Stimulated activated CD8-positive, alpha-beta memory T cell treated with anti-CD3 and anti-CD28 coated beads, Interleukin-2, amount 100 ng/mL, for 48 hours (primary cell): ENCODE measurements at places on chromosomes 16 and 17.
A peak's percentile ranks its signal among the peaks of the same experiment; 100 is the strongest.

DNA sequence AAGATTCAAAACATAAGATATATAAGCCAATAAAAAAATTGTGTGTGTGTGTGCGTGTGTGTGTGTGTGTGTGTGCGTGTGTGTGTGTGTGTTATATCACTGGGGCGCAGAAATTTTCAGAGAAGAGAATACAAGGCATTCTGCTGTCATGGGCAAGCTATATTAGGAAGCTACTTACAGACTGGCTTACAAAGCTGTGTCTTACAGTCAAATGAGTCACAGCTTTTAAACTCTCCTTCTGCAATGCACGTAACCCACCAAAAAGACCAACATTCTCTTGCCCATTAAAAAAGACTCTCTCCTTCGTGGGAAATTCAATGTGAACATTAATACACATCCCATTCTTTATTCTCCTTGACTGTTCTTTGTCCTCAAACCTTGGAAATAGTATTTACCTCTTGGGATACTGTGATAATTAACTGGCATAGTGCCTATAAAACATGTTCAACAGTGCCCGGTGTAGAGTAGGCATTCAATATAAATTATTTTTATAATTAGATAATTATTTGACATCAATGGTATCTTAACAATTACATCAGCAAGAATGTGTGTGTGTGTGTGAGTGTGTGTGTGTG lies 860.4 kb upstream of the SOX9 start:
- DNase-seq = no peak

DNA sequence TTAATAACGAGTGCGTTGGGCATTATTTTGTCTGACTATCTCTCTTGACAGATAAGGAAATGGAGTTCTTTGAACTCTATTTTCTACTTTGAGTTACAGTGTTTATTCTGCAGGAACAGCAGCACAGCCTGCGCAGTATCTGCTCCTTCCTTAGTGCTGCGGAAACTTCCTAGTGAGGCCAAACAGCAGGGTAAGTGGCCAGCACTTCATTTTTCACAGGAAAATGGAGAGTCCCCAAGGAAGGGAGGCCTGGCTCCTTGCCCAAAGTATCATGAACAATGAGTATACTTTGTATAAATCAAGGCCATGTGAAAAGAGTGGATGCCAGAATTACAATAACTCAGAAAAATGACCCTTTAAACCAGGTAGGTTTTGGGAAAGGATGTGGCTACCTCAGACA lies 140.6 kb downstream of the VPS53 start:
- DNase-seq = no peak

- no peak for DNase-seq
Measured at GRCh38 chr16:68526143-68526781, 12.8 kb upstream of the ZFP90 start.

DNA sequence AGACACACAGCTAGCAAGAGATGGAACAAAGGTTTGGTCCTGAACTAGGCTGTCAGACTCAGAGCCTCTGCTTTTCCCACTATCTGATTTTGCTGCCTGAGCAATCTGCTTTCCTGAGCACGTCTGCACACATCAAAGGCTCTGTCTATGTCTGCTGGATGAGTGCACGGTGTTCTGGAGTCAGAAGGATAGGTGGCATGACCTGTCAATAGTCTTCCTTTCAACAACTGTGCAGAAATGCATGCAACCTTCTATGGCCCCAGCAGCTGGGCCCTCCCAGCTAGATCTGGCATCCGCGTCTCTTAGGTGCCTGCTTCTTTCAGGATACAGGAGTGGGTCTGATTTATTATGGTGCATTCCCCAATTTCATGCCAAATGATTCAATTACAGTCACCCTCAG lies 138.3 kb downstream of the UTP18 start:
- no peak for DNase-seq

GRCh38 chr17:27081002-27081638 lies 212.8 kb upstream of the WSB1 start:
- DNase-seq = no peak

DNA sequence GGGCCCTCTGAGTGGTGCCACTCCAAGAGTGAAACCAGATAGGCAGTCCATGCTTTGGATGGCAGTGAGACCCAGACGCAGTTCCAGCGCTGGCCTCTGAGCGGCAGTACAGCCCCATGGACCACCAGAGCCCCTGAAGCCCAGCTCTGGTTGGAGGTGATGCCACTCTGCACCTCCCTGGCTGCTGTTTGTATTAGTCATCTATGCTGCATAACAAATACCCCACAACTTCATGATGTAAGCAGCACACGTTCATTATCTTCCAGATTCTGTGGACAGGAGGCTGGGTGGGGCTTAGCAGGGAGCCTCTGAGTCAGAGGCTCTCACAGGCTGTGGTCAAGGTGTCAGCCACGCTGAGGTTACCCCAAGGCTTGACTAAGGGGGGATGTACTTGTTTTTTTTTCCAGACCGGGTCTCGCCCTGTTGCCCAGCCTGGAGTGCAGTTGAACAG lies 5.1 kb upstream of the NME4 start:
- peak; percentile 85 for DNase-seq

DNA sequence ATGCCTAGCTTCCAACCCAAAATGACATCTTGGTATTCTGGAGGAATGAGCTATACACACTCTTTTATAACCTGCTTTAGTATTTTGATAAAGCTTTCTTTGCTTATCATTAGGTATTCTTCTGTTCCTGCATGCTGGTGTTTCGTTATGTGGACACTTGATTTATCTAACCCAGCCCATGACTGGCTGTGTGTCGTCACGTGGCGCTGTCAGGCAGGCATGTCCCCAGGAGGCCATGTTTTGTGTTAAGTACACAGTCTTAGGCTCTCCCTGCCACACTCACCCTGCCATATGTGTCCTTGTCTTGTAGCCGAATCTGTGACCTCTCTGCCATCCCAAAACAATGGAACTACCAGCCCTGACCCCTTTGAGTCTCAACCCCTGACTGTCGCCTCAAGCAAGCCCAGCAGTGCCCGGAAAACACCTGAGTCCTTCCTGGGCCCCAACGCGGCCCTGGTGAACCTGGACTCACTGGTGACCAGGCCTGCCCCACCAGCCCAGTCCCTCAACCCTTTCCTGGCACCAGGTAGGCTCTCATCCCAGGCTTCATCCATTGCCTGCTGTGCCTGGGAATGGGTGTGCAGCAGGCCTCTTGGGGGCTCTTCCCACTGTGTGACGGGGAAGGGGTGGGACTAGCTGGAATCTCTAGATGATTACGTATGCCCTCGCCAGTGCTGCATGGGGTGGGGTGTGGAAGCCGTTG lies 30.8 kb downstream of the B9D1 start:
- no peak for DNase-seq

DNA sequence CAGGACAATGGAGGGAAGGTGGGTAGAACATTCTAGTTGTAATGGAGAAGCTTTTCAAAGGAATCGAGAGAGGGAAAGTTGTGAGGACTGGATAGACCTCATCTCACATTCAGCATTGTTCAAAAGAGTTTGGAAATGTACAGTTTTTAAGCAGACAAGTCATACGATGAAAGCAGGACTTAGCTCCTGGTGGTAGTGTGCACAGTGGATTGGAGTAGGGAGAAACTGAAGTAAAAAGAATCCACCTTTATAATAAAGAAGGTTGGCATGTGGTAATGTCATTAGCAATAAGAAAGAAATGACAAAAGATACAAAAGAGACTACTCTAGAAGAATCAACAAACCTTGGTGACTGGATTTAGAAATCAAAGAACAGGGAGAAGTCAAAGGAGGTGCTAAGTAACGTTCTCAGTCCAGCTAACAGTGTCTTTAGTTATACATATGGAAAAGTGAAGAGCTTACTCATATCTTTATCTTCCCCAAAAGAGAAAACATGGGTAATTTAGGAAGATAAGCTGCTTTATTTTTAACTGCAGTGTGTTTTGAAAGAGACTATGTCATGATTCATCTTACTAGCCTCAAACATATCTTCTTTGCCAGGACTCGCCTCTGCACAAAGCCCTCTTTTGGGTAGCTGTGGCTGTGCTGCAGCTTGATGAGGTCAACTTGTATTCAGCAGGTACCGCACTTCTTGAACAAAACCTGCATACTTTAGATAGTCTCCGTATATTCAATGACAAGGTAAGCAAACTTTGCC lies 18.7 kb upstream of the EVI2A start:
- DNase-seq = no peak
